Activated CD4-positive, alpha-beta memory T cell treated with anti-CD3 and anti-CD28 coated beads for 36 hours (primary cell): ENCODE measurements at places on chromosomes 11 and 22. TPM values are rescaled to one million over a fixed set of nuclear protein-coding genes. Genes with fewer than 3 reads are reported as not detected.

Gene PRG3
- total RNA-seq, result not detected

Gene ETS1
- 444 TPM for total RNA-seq

GRCh38 chr11:19525276-19525675 is 187.4 kb upstream of the NAV2 start:
- no peaks in the 10 kb centered on the region for H3K4me1 ChIP-seq
- H3K27me3 ChIP-seq, result peaks cover 12% of the 10 kb centered on the region
- no peak overlapping the region for H3K27ac ChIP-seq
- H3K4me3 ChIP-seq, result no peak overlapping the region
- no peaks in the 10 kb centered on the region for H3K36me3 ChIP-seq

GRCh38 chr11:125591649-125592304 is 875 bp upstream of the STT3A start:
- peak; percentile 49 for DNase-seq
- peaks cover 13% of the 10 kb centered on the region for H3K36me3 ChIP-seq
- peak overlapping the region; percentile 94 for H3K4me3 ChIP-seq
- H3K27ac ChIP-seq, result peak overlapping the region; percentile 95
- H3K4me1 ChIP-seq, result peaks cover 47% of the 10 kb centered on the region

DNA sequence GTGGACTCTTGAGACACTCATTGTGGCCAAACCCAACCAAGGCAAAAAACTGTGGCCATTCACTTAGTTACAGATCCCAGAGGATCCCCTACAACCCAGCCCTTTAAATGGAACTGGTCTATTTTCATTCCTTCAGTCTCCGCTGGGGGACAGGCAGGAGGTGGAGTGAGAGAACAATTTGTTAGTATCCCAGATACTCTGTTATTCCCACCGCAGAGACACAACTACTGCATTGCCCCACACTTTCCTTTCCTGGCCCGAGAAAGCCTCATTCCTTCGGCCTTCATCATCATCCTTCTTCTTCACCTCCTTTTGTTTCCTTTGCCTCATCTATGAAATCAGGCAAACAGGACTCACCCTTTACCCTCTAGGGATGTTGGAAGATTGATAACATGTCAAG is 191.1 kb downstream of the NTM start:
- H3K27me3 ChIP-seq, result no peaks in the 10 kb centered on the region
- H3K27ac ChIP-seq, result no peak overlapping the region
- no peaks in the 10 kb centered on the region for H3K4me1 ChIP-seq
- no peaks in the 10 kb centered on the region for H3K36me3 ChIP-seq

- DNase-seq, result no peak
- no peaks in the 10 kb centered on the region for H3K36me3 ChIP-seq
- peaks cover 8% of the 10 kb centered on the region for H3K27me3 ChIP-seq
- no peak overlapping the region for H3K4me3 ChIP-seq
- no peaks in the 10 kb centered on the region for H3K4me1 ChIP-seq
These were observed 1508.9 kb downstream of the BRD1 start for GRCh38 chr22:48318575-48319320.
